Activated T-helper 2 cell treated with anti-CD3 and anti-CD28 coated beads, Interferon-gamma antibody, Interleukin-2, Interleukin-4, amounts not matched to agents 10 μg/mL and 5 μg/mL and 100 μg/mL, durations not matched to agents 14 hours and 24 hours and 36 hours (primary cell): ENCODE measurements at places on chromosomes 12 and 14. TPM values are rescaled to one million over a fixed set of nuclear protein-coding genes. Genes with fewer than 3 reads are reported as not detected.

DNA sequence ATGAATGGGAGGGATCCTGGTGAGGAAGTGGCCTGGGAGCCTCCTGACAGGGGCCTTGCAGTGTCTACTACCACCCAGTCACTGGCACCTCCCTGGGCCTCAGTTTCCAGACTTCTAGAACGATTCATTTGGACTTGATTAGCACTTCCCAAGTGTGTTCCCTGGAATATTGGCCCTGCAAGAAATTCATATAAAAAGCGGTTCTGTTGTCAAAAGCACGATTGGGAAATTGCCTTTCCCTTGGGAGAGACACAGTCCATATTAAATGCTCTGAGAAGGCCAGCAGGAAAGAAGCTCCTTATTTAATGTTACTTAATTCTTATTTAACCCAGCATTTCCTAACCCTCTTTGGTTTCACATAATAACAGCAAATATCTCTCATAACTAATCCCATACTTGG, 61.9 kb downstream of the DRAM1 start:
- DNase-seq, result no peak

GRCh38 chr12:12700254-12700653, 4.3 kb upstream of the GPR19 start:
- DNase-seq, result no peak

DNA sequence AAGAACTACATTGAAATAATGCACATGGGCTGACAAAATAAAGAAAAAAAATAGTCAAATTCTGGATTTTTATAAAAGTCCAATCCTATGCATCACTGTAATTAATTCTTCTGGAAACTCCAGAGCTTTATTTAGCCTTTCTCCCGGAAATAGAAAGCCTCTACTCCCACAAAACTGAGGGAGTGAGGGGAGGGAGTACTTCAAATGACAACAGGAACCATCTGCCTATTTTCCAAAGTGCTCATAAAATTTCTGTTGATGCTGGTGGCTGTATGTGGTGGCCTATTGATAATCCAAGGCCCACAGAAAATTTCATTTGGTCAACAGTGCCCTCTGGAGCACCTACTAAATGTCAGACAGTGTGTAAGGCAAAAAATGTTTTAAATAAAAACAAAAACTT, 64.6 kb downstream of the KIF21A start:
- DNase-seq, result no peak

Gene OR4E2
- total RNA-seq, result not detected in 2 replicates

Gene SPATS2
- total RNA-seq, result 17.9 and 19.3 TPM in 2 replicates
